Choroid plexus epithelial cell (primary cell): ENCODE measurements at places on chromosomes 6 and 20.

- peak; percentile 5 for DNase-seq
Observed at GRCh38 chr20:59938696-59939051, 1.4 kb downstream of the PPP1R3D start.

- no peak for DNase-seq
Observed at GRCh38 chr20:47356220-47356525, 326 bp downstream of the ZMYND8 start.

- DNase-seq, result peak; percentile 44
Observed at GRCh38 chr20:9200196-9200595, 131.3 kb downstream of the PLCB4 start.

DNA sequence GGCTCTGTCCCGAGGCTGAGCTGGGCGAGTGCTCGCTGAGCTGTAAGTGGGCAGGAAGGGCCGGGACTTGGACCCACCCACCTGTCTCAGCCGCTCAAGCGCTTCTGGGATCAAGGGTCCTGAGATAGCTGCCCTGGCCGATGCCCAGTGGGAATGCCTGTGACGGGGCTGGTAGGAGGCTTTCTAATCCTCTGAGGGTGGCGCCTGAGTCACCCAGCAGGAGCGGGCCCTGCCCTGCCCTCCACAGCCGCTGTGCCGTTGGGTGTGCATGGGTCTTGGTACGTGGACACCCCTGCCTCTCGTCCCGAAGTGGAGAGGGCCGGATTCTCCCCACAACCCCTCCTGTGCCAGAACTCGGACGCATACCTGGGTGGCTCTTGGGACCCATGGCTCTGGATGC, 43.1 kb upstream of the GATA5 start:
- no peak for DNase-seq

GRCh38 chr6:167420858-167421766, 96.2 kb downstream of the TTLL2 start:
- DNase-seq, result no peak

DNA sequence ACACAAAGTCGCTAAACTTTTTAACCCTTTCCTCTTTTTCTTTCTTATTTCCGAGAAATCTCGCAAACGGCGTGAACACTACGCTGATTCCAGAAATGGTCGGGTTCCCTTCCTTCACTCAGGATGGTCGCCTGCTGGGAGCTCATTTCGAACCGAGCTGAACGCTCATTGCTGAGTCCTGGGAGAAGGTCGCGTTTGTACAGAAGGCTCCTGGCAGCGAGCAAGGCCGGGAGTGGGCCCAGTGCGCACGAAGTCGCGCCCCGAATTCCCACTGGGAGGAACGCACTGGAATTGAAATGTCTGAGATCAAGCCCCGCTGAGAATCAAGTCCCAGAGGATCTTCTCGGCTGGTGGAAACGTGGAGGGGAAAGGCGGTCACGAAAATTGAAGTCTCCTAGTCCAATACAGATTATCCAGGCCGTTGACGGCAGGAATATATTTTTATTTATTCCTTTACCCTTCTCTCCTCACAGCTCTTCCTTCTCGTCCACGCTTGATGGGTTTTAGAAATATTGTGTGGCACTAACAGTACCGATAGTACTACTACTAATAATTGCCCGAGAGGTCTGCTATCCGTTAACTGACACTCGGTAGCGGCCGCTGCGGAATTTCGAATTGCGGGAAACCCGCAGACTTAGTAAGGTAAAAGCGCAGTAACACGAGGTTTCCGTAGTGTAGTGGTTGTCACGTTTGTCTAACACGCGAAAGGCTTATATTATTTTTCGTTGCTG, 207.2 kb upstream of the ZNF184 start:
- DNase-seq, result peak; percentile 3

DNA sequence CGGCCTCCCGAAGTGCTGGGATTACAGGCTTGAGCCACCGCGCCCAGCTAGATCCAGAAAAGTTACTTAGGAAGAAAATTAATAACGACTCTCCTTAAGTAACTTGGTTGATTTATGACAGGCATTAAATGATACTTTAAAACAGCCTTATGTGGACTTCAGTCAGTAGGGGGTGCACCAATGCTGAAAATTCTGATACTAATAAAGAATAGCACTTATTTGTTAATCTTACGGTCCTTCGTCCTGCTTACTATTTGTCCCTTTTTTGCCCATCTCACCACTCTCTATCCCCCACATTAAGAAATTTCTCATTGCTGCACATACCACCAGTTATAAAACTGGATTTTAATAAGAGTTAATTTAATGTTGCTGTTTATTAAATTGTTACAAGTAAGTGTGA, 12.7 kb upstream of the PRELID3B start:
- peak; percentile 55 for DNase-seq

- DNase-seq, result no peak
Observed at GRCh38 chr6:80465513-80465912, 359.0 kb downstream of the BCKDHB start.

DNA sequence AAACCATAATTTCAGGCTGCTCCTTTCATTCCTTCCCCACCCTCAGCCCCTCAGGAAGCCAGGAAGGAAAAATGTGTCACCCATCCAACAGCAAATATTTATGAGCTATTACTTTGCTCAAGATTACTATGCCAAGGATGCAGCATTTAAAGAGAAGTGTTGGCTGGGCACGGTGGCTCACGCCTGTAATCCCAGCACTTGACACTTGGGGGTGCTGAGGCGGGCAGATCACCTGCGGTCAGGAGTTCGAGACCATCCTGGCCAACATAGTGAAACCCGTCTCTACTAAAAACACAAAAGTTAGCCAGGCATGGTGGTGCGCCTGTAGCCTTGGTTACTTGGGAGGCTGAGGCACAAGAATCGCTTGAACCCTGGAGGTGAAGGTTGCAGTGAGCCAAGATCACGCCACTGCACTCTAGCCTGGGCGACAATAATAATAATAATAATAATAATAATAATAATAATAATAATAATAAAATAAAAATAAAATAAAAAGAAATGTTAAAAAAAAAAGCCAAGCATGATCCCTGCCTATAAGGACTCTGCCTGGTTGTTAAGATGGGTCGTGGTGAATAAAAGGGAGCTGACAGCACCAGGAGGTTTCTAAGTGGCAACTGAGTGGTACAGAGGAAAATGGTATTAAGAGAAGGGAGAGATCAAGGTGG, 20.5 kb upstream of the TIAM2 start:
- no peak for DNase-seq

GRCh38 chr20:50629670-50630045, 61.7 kb downstream of the RIPOR3 start:
- no peak for DNase-seq

GRCh38 chr6:143976806-143977349, 31.2 kb downstream of the PLAGL1 start:
- no peak for DNase-seq

DNA sequence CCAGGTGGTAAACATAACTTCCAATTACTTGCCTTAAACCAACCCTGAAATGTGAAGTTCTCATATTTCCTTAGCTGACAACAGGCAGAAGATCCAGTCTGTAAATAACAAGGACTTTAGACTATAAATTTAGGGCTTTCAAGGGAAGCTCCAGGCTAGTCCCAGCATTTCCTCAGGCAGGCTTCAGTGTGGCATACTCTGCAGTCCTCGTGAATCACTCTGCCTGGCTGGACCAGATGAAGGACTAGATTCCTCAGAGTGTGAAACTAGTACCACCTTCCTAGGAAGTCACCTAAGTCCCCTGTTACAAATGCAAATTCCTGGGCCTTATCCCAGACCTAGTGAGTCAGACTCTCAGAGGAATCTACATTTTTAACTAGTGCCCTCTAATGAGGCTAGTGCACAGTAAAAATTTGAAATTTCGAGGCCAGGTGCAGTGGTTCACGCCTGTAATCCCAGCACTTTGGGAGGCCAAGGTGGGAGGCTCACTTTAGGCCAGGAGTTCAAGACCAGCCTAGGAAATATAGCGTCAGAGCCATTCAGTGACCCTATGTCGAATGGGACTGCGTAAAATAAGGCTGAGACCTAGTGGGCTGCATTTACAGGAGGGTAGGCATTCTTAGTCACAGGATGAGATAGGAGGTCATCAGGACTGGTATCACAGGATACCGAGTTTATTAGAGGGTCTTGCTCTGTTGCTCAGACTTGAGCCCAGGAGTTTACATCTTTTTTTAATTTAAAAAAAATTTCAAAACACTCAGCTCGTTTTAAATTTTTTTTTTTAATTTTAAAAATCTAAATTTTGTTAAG, 279.6 kb upstream of the JARID2 start:
- no peak for DNase-seq
